ENCODE measurements at places on chromosomes 2 and 18. TPM values are rescaled to one million over a fixed set of nuclear protein-coding genes. Genes with fewer than 3 reads are reported as not detected.

- ATAC-seq: no peak
These were observed 141.9 kb downstream of the PXDN start for GRCh38 chr2:1602278-1603010.

GRCh38 chr2:43158259-43158880 lies 68.0 kb downstream of the ZFP36L2 start:
- ATAC-seq: peak; percentile 77

- ATAC-seq: no peak
These were observed 95.8 kb downstream of the PTPRM start for GRCh38 chr18:7662866-7663265.

GRCh38 chr2:70674636-70675430 lies 93.2 kb downstream of the ADD2 start:
- no peak for ATAC-seq

DNA sequence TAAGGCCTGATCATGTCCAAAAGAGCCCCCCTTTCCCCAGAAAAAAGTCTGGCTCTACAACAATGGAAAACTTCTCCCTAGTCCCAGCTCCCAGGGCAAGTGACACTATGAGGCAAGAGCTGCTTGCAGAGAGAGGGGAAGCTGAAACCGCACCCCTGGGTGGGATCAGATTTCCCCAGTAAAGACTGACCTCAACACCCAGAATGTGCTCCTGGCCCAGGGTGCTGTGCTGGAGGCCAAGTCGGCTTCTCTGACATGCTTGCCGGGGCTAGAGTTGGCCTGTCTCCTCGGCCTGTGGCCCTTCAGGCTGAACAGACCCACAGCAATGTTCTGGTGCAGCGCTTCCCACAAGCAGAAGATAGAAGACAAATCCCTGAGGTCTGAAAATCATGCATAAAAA lies 18.4 kb upstream of the ST8SIA3 start:
- ATAC-seq: no peak

- ATAC-seq: no peak
These were observed 18.3 kb upstream of the RPL31 start for GRCh38 chr2:100983684-100984310.

DNA sequence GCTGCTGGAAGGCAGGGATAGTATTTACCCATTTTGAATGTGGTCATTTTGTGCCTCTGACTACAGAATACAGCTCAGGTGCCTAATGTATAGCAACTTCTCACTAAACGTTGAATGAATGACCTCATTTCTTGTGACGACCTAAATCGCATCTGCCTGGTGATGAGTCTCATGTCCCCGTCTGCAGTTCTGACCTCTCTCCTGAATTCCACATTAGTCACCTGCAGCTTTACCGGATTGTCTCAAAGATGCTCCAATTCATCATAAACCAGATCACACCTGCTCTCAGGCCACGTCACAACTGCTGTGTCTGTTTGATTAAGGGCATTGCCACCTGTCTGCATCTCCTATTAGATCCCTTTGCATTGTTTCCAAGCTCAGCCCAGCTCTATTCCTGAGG lies 133.6 kb upstream of the MYT1L start:
- ATAC-seq: no peak

GRCh38 chr2:85188852-85189251 lies 55.7 kb downstream of the TCF7L1 start:
- ATAC-seq: no peak

Gene SCG2
- 1.4 TPM for total RNA-seq

Gene AUP1
- 86.2 TPM for total RNA-seq

Gene ALK
- total RNA-seq: 1.1 TPM

Gene CROCC2
- not detected for total RNA-seq

Gene CAPN14
- 8.3 TPM for total RNA-seq
